CD4-positive, CD25-positive, alpha-beta regulatory T cell (primary cell): ENCODE measurements at places on chromosomes 16 and 17. TPM values are rescaled to one million over a fixed set of nuclear protein-coding genes. Genes with fewer than 3 reads are reported as not detected.
A peak's percentile ranks its signal among the peaks of the same experiment; 100 is the strongest.

The KLHL10 gene
- polyA plus RNA-seq, result 0.25 TPM

- DNase-seq, result no peak
- no peaks in the 10 kb centered on the region for H3K36me3 ChIP-seq
- no peaks in the 10 kb centered on the region for H3K27me3 ChIP-seq
- no peak overlapping the region for H3K4me3 ChIP-seq
- no peak overlapping the region for H3K27ac ChIP-seq
Observed at GRCh38 chr16:1481906-1482835, 6.6 kb downstream of the PTX4 start.

DNA sequence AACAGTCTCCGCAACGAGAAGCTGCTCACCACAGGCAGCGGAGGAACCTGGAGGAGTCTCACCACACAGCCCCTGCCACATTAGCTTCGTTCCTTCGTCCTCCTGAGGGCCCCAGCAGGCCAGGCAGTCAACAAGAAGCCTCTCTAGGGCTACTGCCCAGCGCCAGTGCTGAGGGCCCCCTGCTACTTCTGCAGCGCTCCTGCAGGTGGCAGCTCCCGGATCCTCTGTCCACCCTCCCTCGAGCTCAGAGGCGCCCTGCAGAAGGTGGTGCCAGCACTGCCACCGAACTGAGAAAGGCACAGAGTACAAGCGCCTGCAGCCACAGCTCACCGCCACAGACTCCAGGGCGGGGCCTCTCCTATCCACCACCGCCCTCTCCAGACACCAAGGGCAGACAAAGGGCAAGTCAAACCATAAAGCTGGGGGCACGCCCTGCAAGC is 27.3 kb downstream of the KDM8 start:
- H3K4me3 ChIP-seq, result peak overlapping the region; percentile 65
- H3K4me1 ChIP-seq, result peaks cover 59% of the 10 kb centered on the region
- DNase-seq, result peak; percentile 54

DNA sequence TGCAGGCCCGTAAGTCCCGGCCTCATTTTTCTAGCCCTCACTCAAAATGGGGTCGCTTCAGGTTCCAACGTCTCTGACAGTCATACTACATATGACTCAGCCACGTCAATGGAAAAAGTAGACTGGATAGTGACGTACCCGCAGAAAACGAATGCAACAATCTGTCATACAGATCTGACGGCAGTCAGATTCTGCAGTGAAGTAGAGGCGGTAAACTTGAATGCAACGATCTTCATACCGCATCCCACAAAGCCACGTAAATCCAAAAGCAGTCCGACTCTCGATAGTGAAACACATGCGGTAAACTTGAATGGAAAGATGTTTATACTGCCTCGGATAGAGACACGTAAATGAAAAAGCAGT is 38.4 kb upstream of the ARL4D start:
- peak overlapping the region; percentile 97 for H3K27ac ChIP-seq
- H3K36me3 ChIP-seq, result no peaks in the 10 kb centered on the region
- H3K27me3 ChIP-seq, result no peaks in the 10 kb centered on the region
- DNase-seq, result peak; percentile 75

- H3K4me1 ChIP-seq, result no peaks in the 10 kb centered on the region
- H3K27ac ChIP-seq, result no peak overlapping the region
- H3K36me3 ChIP-seq, result peaks cover 8% of the 10 kb centered on the region
- H3K27me3 ChIP-seq, result no peaks in the 10 kb centered on the region
- H3K4me3 ChIP-seq, result no peak overlapping the region
- no peak for DNase-seq
Observed at GRCh38 chr16:11180489-11180888, 75.5 kb downstream of the SOCS1 start.
